HT1080 (cell line): ENCODE measurements at places on chromosomes 3 and 15. TPM values are rescaled to one million over a fixed set of nuclear protein-coding genes. Genes with fewer than 3 reads are reported as not detected.

Gene CD200
- total RNA-seq: not detected in 2 replicates

Gene CCDC13
- not detected in 2 replicates for total RNA-seq

Gene ZNF609
- total RNA-seq: 13.7 and 18.1 TPM in 2 replicates

Gene PLA1A
- not detected in 2 replicates for total RNA-seq

Gene CRTC3
- 9.9 and 10.4 TPM in 2 replicates for total RNA-seq

Gene NSUN3
- total RNA-seq: 9.7 and 13.3 TPM in 2 replicates

Gene DUOX2
- under 0.01 and 0.03 TPM in 2 replicates for total RNA-seq

- DNase-seq: peak; percentile 96
Measured at GRCh38 chr3:101926594-101927105, 77.3 kb downstream of the NFKBIZ start.

GRCh38 chr3:32467333-32468070 lies 35.1 kb downstream of the CMTM6 start:
- DNase-seq: peak; percentile 61

GRCh38 chr3:69107841-69108240 lies 14.6 kb downstream of the LMOD3 start:
- no peak for DNase-seq

DNA sequence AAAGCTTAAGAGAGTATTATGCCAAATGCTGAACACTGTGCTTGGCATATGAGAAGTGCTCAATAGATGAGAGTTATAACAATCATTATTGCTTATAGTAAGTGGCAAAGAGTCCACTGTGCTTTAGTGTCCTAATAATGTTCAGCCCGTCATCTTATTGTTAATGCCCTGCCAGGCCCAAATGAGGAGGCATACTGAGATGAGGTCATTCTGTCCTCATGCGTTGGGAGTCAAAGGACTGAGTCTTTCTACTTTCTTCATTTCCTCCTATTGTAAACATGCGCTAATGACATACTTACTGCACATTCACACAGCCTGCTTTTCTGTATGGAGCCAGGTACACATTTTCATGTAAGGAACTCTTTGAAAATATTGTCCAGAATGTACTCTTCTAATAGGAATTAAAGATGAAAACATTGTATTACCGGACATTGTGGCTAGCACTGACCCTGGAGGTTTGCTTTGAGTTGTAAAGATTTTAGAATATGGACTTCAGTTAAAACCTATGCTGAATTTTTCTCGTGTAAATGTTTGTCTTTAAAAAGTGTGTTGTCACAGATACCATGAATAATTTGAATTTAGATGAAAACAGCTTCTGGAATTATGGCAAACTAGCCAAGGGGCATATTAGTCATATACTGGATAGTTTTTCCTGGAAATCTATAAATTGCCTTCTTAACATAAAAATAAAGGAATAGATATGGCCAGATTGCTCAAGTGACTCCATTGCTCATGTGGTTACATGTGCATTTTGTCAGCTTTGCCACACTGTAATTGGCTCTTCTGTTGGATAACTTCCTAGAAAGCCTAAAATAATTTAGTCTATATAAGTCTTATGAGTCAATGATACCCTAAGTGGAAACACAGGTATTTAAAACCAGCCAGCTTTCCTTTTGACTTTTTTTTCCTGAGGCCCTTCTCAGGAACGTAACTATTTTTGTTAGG lies 38.3 kb downstream of the KBTBD12 start:
- peak; percentile 11 for DNase-seq

DNA sequence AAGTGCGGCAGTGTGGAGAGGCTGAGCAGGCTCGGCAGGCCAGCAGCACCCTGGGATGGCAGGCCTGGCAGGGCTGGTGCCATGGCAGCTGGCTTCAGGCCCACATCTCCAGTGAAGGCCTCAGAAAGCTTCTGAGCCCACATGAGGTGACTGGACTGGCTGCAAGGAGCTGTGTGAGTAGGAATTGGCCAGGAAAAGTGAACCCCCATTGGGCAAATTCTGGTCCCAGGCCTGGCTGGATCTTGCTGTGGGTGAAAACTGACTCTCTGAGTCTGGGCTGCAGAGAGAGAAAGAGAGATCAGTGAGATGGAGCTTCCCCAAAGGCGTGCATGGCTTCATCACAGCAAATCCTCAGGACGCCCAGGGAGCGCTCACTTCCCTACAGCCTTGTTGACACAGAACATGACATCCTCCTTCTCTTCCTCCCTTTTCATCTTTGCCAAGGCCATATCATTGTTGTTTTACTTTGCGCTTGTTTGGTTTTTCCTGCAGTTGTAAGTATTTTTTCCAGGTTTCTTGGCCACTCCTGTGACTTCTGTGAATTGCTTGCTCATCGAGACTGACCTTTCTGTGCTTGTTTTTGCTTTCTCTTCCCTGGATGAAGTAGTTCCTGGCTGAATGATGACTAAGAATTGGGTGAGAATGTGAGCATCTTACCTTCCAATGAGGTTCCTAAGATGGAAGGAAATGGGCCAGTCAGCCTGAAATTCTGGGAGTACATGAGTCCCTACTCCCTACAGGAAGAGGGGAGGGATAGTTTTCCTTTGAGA lies 299.1 kb downstream of the TLE3 start:
- DNase-seq: peak; percentile 67

- no peak for DNase-seq
Measured at GRCh38 chr3:37688756-37689155, 172.9 kb upstream of the CTDSPL start.

GRCh38 chr3:146637871-146638270 lies 32.7 kb upstream of the PLSCR5 start:
- DNase-seq: no peak

DNA sequence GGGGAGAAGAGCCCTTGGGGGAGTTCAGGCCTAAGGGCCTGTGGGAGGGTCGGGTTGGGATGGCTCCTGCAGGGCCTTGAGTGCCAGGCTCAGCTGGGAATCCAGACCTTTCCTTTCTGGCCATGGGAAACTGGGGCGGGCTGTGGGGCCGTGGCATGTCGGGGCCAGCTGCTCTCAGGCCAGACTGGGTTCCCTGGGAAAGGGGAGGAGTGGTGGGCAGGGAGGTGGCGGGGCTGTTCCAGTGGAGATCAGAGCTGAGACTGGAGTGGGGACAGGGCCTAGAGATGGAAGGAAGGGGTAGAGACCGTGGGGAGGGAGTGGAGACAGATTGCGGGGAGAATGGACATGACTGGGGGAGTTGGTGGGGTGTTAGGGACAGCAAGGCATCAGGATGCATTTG lies 20.3 kb downstream of the FBLN2 start:
- DNase-seq: no peak

DNA sequence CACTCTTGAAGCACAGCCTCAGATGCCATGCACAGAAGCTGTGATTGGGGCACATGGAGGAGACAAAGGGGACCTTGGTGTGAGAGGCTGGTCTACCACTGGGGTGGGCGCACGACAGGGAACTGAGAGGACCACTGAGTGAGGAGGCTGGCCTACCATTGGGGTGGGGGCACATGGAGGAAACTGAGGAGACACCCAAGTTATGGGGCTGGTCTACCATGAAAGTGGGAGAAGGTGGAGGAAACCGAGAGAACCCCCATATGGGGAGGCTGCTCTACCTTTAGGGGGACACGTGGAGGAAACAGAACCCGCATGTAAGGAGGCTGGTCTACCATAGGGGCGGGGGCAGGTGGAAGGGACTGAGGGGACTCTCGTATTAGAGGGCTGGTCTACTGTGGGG lies 153.4 kb downstream of the FBLN2 start:
- DNase-seq: no peak

GRCh38 chr3:29789686-29790085 lies 508.8 kb downstream of the RBMS3 start:
- no peak for DNase-seq

DNA sequence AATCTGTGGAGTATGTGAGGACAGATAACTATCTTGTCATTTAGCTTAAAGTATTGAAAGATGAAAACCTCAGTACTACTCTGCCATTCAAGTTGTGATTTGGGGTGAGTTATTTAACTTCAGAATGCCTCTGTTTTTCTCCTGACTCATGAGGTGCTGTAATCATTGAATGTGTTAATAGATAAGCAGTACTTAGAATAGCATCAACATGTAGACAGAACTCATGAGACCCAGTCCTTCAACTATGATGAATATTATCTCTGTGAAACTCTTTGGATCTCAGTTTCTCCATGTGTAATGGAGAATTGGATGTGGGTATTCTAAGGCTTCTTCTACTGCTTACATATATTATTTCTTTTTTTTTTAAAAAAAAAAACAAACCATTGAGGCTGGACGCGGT lies 431.4 kb downstream of the GRM7 start:
- DNase-seq: no peak
